ENCODE measurements at places on chromosomes 2 and 18.

DNA sequence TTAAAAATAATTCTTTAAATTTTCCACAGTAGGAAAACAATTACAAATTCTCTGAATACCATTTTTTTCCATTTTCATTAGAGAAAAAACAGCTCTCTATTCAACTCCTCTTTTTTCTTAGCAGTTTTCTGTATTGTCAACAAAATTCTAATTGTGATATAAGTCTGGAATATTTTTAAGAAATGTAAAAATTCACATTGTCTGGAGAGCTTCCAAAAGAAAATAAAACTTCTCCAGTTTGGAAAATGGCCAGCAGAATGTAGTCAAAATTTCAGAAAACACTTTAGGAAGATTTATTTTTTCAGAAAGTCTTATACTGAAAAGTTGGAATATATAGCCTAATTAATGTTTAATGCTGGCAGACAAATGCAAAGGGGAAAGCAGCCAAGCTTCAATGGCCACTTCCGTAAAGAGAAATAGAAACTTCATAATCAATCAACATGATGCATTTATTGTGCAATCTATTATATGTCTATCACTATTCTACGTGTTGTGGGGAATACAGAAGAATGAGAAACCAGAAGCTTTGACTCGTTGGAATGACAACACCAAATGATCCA is 733.2 kb upstream of the PKDCC start:
- no peak for DNase-seq

DNA sequence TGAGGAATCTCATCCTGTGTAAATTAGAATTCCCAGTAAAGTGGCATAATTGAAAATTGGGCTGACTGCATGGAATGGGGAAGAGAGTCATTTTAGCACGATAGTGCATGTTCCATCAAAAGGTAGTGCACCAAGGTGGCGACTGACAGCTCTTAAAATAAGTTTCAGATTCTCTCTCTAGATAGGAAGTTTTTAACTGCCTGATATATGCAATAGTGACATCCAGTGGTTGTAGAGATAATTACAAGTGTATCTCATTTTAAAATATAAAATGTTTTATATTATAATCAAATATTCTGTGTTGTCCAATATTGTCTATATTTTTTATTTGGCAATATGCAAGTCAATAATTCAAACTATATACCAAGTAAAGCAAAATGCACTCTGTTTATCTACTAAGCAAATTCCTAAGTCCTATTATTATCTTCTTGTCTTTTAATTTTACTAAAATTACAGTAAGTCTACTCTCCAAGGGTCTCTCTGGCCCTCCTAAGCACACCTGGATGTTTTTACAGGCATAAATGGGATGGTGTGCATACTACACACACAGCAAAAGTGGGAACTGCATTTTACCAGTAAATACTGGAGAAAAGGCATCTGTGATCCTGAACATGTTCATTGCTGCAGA is 397.7 kb upstream of the HNRNPA3 start:
- no peak for DNase-seq

GRCh38 chr2:130807659-130808385 is 28.9 kb upstream of the ARHGEF4 start:
- DNase-seq, result no peak

- DNase-seq, result no peak
These were observed 24.8 kb upstream of the LMAN1 start for GRCh38 chr18:59383851-59384250.

DNA sequence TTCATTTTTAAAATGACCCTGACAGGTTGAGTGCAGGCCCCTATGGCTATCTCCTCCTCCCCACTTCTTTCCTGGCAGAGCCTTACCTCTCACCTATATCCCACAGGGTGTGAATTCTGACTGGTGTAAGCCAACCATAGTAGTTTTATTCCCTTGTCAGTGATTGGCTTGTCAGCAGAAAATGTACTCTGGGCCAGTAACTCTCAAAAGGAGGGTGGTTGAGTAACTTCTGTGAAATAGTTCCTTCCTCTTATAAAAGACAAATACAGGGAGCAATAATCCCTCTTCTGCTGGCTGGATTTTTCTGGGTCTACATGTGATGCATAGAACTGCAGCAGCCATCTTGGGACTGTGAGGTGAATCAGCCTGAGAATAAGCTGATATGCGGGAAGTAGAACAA is 83.4 kb downstream of the RAPH1 start:
- DNase-seq, result no peak

DNA sequence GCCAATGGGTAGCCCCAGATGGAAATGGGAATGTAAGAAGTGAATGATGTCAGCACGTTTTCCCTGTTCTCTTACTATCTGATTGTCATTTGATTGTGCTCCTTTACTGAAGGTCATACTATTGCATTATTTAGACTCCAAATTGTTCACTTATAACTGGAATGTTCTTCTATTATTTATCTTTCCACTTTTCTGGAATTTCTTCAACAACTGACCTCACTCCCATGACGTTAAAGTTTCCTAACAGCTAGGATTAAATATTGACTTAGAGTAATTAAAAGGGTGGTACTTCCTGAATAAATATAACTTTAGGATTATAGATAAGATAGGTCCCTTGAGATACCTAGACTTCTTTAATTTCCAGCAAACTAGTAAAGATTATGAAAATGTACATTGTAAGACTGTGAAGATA is 10.9 kb upstream of the GULP1 start:
- no peak for DNase-seq
